ENCODE measurements at places on chromosomes 4 and X.

GRCh38 chr4:71095545-71095944, 102.1 kb downstream of the DCK start:
- DNase-seq, result no peak

DNA sequence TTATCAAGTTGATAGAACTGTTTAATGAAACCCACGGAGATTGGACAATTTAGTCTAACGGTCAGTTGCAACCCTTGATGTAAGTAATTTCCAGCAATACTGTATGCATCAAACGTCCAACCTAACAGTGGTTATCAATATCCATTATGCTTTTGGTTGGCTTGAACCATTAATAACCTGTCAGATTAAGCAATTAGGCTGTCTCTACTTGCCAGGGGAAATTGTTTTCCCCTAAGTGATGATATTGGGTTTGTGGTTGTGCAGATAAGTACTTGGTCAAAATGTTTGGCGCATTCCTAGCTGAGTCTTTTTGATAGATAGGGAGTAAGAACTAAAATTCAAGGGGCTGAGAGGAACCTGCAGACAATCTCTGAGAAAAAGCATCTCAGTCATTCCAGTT, 30.5 kb upstream of the ESX1 start:
- no peak for DNase-seq

- DNase-seq, result no peak
Measured at GRCh38 chr4:119082661-119083060, 53.0 kb upstream of the MYOZ2 start.

- DNase-seq, result no peak
Measured at GRCh38 chr4:163911891-163912290, 417.4 kb downstream of the TMA16 start.

- DNase-seq, result no peak
Measured at GRCh38 chrX:25737540-25737939, 400.6 kb upstream of the MAGEB18 start.

DNA sequence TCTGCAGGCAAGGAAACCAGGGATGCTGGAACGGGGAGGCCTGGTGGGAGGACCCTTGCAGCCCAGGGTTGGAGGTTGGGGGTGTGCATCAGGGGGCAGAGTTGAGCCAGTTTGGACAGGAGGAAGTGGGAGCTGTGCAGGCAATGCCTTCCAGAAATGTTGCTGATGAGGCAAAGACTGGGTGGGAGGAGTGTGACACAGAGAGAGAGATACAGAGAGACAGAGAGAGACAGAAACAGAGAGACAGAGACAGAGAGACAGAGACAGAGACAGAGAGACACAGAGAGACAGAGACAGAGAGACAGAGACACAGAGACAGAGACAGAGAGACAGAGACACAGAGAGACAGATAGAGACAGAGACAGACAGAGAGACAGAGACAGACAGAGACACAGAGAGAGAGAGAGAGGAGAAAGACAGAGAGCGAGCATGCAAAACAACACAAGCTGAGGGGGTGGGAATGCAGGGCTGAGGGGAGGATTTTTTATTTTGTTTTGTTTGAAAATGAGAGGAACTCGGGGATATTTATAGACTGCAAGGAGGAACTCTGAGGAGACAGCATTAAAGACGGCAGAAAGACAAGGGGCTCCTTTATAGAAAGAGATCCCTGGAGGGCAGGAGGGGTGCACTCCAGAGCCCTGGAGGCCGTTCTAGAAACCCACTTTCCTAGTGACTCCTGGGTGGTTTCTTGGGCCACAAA, 1.9 kb upstream of the HAUS3 start:
- DNase-seq, result no peak

- DNase-seq, result no peak
Measured at GRCh38 chr4:111454961-111455360, 690.3 kb upstream of the FAM241A start.

DNA sequence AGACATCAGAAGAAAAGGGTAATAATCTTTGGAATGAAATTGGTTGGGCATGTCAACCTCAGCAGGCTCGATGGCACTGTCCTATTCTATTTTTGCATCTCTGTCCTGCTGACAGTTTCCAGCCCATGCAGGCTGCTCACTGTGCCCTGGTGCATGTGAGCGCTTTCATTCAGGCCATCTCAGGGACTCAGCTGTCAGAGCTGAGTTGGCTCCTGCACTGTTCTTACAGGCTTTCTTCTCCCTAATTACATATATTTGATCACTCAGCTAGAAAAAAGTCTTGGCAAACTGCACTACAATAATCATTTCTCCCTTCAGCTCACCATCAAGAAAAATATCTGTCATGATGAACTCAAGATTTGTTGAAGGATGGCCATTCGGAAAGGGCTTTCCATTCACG, 84.7 kb downstream of the RASL11B start:
- no peak for DNase-seq

DNA sequence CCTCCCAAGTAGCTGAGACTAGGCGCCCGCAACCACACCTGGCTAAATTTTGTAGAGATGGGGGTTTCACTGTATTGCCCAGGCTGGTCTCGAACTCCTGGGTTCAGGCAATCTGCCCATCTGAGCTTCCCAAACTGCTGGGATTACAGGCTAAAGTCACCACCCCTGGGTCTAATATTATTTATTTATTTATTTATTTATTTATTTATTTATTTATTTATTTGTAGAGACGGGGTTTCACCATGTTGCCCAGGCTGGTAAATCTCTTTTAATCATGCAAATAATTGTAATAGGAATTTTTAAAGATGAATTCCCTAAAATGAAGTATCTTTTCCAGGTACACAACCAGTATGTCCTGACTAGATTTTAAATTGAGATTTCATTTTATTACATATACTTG, 761.8 kb downstream of the TRAM1L1 start:
- no peak for DNase-seq

DNA sequence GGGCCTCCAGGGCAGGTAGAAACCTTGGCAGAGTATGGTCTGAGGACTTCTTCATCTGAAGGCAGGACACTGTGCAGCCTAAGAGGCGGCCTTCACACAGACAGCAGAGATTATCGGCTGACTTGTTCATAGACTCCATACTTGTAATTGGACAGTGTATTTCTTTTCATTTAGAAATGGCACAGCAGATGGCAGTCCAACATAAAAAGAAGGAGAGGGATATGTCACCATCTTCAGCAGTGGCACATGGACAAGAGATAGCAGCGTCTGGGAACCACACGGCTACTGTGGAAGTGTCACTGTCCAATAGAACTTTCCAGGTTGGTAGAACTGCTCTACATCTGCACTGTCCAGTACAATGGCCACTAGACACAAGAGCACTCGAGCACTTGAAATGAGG, 21.7 kb upstream of the GEMIN8 start:
- DNase-seq, result no peak

- DNase-seq, result no peak
Measured at GRCh38 chr4:150680651-150681050, 98.7 kb downstream of the MAB21L2 start.

DNA sequence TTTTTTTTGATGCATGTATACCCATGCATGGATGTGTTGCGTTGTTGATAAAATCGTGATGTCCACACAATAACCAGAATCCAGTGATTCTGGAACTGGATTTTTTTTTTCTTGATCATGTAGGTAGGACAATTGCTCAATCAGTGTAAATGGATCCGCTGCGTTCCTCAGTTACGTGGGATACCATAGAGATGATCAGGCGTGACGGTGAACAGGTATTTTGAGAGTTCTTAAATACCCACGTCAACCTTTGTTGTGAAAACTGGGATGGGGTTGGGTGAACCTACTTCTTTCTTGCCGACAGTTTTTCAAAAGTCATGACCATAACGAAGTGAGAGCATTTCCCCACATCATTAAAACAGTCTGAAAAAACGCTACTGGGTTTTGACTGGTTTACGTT, 913 bp upstream of the SMIM10L2A start:
- DNase-seq, result no peak

DNA sequence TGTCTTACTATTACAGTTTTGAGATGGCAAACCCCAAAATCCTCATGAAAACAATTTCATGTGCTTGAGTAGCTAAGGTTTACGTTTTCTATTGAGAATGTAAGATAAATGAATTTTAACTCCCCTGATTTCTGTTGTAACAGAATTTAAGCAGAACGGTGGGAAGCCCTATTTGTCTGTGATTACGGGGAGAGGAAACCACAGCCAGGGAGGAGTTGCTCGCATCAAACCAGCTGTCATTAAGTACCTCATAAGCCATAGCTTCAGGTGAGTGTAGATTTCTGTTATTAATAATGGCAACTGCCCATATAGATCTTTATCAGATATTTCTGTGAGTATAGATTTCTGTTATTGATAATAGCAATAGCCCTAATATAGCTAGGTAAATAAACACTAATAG, 44.2 kb upstream of the RHOH start:
- DNase-seq, result no peak

DNA sequence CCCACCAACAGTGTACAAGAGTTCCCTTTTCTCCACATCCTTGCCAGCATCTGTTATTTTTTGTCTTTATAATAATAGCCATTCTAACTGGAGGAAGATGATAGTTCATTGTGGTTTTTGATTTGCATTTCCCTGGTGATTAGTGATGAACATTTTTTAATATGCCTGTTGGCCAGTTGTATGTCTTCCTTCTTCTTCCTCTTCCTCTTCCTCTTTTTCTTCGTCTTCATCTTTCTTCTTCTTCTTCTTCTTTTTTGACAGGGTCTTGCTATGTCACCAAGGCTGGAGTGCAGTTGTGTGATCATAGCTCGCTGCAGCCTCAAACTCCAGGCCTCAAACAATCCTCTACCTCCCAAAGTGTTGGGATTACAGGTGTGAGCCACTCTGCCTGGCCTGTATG, 87.4 kb downstream of the CCDC160 start:
- DNase-seq, result no peak

- no peak for DNase-seq
Measured at GRCh38 chrX:38110231-38110630, 103.9 kb downstream of the SYTL5 start.

- no peak for DNase-seq
Measured at GRCh38 chr4:95541889-95542607, 6.7 kb downstream of the UNC5C start.

GRCh38 chr4:88064410-88064809, 57.0 kb downstream of the PKD2 start:
- DNase-seq, result no peak

DNA sequence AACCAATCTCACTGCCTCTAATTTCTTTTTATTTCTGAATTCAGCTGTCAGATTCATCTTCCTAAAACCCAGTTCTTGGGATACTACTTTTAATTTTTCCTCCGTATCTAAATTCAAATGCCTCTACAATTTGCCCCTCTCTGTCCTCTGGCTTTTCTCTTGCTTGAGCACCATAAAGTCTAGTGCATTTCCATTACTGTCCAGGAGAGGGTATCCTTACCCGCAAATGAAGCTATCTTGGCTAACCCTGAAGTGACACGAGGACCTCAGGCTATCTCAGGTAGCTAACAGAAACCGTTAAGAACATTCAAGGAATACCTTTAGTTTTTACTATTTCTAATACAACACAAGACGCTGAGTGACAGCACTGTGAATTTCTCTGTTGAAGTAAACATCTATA, 49.4 kb upstream of the PRR32 start:
- DNase-seq, result no peak

- DNase-seq, result peak; percentile 37
Measured at GRCh38 chr4:124890522-124890921, 178.0 kb upstream of the ANKRD50 start.

- peak; percentile 0 for DNase-seq
Measured at GRCh38 chrX:150421816-150422215, 58.7 kb downstream of the MAMLD1 start.

GRCh38 chrX:41616255-41616654, 72.5 kb upstream of the GPR34 start:
- DNase-seq, result no peak

- no peak for DNase-seq
Measured at GRCh38 chr4:95540227-95540626, 8.5 kb downstream of the UNC5C start.

DNA sequence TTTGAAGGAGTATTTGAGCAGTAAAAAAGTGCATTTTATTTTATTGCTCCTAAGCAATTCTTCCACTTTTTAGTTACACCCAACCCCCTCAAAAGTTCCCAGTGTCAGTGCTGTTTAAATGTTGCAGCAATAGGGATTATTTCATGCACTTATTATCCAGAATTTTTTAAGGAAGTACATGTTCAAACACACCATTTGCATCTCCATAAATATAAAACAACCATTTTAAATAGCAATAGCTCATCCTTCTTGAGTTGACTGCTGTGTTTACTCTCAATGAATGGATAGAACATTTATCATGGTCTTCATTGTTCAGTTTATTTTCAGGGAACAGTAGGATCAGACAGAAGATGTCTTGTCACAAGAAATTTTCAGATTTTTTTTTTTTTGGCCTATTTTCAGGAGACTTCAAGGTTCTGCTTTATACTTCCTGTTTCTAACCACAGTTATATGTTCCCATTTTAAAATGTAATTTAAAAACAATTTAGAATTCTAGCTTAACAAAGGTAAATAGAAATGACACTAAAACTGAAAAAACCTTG, 171.9 kb downstream of the TMA16 start:
- no peak for DNase-seq

DNA sequence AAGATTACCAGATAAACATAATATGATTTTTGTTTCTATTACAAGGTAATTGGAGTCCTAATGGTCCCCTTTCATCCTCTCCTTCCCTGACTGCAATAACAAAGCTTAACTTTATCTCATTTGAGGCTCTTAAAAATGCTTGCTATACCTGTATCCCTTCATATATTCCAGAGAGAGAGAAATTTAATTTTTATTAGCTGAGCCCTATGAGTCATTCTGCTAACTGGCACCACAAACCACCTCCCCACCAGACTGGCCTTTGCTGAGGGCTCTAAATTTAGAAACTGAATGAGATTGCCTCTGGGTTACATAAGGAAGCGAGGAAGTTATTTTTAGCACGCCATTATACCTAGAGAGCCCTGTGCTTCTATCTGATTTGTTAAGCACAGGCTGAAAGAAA, 27.4 kb downstream of the CBLL2 start:
- peak; percentile 48 for DNase-seq

- peak; percentile 23 for DNase-seq
Measured at GRCh38 chr4:68271851-68272357, 26.4 kb upstream of the TMPRSS11B start.

- DNase-seq, result no peak
Measured at GRCh38 chr4:2934077-2934812, 29.0 kb downstream of the NOP14 start.

- no peak for DNase-seq
Measured at GRCh38 chr4:38024206-38024509, 64.0 kb downstream of the PTTG2 start.

GRCh38 chr4:76772498-76773106, 125.3 kb downstream of the SOWAHB start:
- peak; percentile 69 for DNase-seq

GRCh38 chr4:76216524-76216923, 2.9 kb upstream of the SCARB2 start:
- no peak for DNase-seq

GRCh38 chrX:152072236-152072635, 66.1 kb downstream of the MAGEA10 start:
- DNase-seq, result no peak

- no peak for DNase-seq
Measured at GRCh38 chr4:25811374-25811690, 51.5 kb downstream of the SEL1L3 start.

DNA sequence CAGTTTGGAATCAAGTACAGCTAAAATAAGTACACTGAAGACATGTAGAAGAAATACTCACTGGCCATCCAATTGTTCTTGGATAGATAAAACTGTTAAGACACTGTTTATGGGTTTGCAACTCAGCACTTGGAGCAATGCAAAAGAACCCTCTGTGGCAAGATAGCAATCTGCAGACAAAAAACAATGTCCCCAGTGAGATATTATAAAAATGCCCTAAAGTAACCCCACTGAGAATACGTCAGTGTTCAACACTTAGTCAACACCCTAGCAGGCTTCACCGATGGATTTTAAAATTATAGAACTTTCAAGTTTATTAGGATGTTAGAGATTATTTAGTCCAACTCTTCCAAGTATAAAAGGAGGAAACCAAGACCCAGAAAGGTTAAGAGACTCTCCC, 47.5 kb upstream of the NDP start:
- no peak for DNase-seq

Measured in fibroblast of skin of left quadriceps (primary cell).